T follicular helper cell (primary cell): ENCODE measurements at places on chromosomes 7 and 10.
A peak's percentile ranks its signal among the peaks of the same experiment; 100 is the strongest.

DNA sequence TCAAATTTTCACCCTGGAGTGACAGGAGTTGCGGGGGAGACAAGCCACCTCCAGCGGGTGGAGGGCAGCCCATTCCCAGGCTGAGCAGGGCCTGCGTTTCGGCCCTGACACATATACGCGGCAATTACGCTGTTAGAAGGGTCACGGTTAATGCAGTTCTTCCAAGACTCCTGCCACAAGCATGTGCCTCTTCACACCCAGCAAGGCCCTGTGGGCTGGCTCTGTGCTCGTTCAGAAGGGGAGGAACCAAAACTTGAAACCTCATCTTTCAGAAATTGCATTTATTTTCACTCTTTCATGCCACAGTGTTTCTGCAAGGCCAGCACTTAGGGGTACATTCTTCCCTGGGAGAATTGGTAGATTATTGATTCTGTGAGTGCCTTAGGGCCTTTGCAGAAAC is 24.7 kb downstream of the LRMDA start:
- DNase-seq: no peak

GRCh38 chr7:98872328-98872924 is 2.6 kb upstream of the TMEM130 start:
- no peak for DNase-seq

GRCh38 chr7:44979481-44980392 is 922 bp upstream of the MYO1G start:
- no peak for DNase-seq

DNA sequence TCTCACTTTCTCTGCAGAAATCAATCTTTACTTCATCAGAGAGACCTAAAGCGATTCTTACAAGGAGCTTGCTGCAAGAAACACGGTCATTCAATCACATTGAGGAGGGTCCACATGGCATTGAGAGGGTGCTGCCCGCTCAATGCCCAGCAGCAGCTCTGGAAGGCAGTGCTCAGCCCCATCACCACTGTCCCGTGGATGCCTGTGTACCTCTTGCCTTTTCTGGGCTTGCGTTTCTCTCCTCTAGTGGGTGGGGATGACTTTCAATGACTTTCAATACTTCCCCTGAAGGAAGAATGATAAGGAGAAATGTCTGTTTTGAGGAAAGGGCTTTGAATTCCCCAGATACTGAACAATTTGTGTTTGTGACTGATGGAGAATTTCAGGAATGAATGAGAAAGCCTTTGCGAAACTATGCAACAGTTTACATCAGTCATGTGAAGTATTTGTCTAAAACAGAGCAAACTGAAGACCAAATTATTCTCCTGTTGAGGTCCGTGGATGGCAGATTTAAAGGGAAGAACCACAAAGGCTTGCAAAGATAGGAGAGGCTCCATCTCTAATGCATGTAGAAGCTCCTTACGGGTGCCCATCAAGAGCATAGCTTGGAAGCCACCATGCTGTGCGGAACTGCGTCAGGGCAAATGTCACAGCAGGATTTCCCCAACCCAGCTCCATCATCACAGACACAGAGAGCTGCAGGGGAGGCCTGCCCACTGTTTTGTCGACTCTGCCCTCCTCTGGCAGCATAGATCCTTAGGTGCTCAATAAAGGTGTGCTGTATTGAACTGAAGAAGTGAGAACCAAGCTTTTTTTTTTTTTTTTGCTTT is 6.6 kb upstream of the ZNF22 start:
- DNase-seq: no peak

- no peak for DNase-seq
Measured at GRCh38 chr10:75450644-75451640, 19.5 kb downstream of the LRMDA start.

GRCh38 chr7:24963218-24963617 is 16.8 kb downstream of the OSBPL3 start:
- no peak for DNase-seq

DNA sequence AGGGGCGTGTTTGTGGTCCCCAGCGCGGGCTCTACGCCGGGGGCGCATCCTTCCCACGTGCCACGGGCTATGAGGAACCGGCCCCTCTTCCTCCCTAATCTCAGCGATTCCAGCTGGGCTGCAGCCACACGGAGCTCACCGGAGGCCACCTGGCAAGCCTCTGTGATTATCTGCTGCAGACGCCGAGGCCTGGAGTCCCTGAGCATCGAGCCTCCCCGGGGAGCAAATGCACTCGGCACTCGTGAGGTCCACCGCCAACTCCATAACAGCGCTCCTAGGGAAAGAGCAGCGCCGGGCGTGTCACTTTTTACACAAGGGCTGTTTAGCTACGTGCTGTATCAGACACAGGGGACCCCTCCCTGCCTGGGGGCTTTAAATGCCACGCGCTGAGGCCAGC is 101.2 kb downstream of the DYNC2I1 start:
- DNase-seq: no peak

GRCh38 chr7:16365177-16365576 is 56.2 kb downstream of the CRPPA start:
- no peak for DNase-seq

- no peak for DNase-seq
Measured at GRCh38 chr10:129919358-129919757, 44.7 kb downstream of the EBF3 start.

DNA sequence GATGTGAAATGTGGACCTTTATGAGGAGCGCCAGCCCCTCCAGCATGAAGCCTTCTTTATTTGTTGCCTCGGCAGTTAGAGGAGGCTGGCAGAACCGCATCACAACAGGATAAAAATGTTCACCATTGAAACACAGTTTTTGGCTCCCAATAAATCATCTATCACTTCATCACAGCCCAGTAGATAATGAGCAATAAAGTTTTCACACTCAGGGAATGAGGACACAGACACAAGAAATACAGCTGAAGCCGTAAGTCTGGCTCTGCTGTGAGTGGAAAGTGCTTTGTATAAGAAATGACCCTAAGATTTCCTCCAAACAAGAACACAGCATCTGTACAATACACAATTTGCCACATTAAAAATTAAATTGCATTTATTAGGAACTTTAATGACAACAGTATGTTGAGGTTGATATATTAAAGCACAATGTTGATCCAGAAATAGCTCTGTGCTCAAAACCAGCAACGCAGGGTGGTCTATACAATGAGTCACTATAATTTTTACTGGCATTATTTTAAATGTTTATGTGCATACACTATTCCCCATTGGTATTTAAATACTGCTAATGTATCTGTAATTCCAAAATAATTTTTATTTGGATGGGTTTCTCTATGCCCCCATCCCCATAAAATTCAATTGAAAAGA is 301.8 kb upstream of the MGMT start:
- no peak for DNase-seq

DNA sequence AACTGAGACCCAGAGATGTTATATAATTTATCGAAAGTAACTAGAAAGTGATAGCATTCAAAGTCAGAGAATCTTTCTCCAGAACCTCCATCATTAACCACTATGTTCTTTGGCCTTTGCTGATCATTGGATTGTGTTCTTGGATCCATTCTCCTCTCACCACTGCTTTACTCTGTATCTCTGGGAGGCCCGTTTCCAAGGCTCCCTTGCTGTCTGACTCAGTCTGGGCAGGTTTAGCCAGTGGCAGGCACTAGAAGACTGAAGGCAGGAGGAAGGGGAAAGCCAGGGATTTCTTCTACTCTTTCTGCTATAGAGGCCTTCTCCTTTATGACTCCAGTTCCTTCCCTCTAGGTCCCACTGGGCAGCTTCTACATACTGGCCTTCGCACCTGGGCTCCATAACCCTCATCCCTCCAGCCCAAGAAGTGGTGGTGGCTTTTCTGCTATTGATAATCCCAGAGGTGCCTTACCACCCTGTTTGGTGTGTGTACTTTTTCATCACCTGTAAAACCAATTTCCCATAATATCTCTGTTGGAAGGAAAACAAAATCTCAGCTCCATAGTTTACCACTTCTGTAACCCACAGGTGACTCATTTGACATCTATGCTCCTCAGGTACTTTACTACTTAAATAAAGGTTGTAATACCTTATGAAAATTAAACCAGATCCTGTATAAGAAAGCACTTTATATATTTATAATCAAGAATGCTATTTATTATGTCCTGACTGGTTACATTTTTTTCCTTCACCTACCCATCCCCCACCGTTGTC is 36.0 kb downstream of the BCAP29 start:
- DNase-seq: no peak

DNA sequence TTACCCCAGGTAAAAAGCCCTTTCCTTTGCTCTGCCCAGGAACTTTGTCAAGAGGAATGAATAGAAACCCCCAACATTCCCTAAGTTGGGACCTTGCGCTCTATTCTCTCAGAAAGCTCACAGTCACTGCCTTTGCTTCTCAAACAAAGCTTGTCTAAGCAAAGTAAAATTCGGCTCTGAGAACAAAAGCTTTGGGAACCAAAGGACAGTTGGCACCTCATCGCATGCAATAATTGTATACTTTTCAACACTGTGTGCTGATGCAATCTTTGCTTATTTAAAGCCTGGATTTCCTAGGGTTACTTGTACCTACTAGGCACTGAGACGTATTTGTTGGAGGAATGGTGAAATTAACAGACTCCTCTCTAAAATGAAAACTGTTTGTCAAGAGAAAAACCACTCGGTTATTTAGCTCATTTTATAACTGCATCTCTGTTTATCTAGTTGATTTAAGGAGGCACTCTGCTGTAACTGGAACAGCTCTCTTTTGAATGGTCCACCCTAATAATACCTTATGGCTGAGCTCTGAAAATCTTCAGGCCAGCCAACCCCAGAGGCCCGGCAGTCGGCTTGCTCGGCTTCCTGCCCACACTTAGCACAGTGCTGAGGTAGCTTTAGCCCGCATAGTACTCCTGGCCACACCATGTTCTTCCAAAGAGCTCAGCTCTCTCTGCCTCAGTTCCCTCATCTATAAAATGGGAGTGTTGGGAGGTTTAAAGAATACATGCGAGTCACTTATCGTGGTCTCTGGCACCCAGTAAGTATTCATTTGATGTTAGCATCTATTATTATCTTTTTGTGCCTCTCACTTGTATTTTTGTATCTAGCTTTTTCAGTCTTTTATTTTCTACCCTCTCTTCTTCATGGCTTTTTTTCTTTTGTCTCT is 80.2 kb upstream of the PRR15 start:
- no peak for DNase-seq

GRCh38 chr7:13107291-13107690 is 419.9 kb downstream of the ARL4A start:
- DNase-seq: no peak

GRCh38 chr10:97869091-97870042 is 19.7 kb downstream of the GOLGA7B start:
- peak; percentile 71 for DNase-seq

GRCh38 chr7:6622134-6622710 is 6.8 kb downstream of the ZNF853 start:
- no peak for DNase-seq

DNA sequence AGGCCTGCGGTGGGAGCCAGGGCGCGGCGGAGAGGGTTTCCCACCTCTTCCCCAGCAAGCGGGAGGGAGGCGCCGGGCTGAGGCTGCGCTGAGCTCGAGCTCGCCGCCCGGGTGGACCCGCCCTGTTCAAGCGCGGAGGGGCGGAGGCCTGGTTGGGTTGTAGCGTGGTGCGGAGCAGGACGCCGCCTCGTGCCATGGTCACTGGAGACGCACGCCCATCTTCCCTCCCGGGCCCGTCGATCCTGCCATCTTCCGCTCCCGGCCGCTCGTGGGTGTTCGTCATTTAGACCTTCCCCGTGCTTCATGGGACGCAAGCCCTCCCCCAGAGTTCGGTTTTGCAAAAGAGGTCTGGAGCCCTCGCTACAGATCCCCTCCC is 9.3 kb upstream of the EN2 start:
- DNase-seq: no peak

GRCh38 chr10:100987685-100988049 is 324 bp downstream of the TWNK start:
- no peak for DNase-seq

DNA sequence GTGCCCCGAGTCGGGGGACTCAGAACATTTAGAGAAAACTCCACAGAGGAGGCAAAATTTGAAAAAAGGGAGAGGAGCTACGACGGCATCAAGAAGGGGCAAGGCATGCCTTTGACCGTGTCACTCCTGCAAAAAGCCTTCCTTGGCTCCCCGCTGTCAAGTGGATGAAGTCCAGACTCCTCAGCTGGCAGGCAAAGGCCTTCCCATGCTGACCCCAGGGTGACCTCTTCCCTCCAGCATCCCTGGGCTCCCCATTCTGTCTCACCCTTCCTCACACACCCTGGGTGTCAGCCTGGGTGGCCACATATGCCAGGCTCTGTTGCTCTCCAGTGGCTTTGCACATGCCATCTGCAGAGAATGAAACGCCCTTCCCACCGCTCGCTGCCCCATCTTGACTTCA is 88.4 kb upstream of the ZMIZ1 start:
- DNase-seq: no peak
